ENCODE measurements at places on chromosomes 7 and 10. TPM values are rescaled to one million over a fixed set of nuclear protein-coding genes. Genes with fewer than 3 reads are reported as not detected.

The HOXA10 gene
- not detected for total RNA-seq

GRCh38 chr10:17730667-17731066 is 21.3 kb upstream of the TMEM236 start:
- DNase-seq: no peak

DNA sequence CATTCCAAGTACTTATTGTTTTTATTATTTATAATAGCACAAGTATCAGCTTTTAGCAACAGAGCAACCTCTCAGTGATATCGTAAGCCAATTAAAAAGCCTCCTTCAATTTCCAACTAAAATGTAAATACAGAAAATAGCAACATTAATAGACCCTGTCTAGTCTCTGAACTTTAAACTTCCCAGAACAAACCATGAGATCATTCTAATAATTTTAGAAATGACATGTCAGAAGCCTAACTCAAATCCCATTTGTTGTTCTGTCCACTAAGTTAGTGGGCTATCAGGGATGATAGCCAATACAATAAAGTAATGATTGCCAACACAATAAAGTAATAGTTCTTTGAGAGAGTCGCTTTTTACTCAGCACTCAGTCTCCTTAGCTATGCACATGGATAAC is 22.3 kb upstream of the LRRN3 start:
- no peak for DNase-seq

The SYT15B gene
- not detected for total RNA-seq

The TMEM270 gene
- total RNA-seq: not detected

GRCh38 chr10:116882639-116883038 is 33.3 kb downstream of the ENO4 start:
- no peak for DNase-seq
